Stimulated activated CD8-positive, alpha-beta memory T cell treated with anti-CD3 and anti-CD28 coated beads, Interleukin-15, amount 100 ng/mL, for 1 hour (primary cell): ENCODE measurements at places on chromosomes 2 and 18.

DNA sequence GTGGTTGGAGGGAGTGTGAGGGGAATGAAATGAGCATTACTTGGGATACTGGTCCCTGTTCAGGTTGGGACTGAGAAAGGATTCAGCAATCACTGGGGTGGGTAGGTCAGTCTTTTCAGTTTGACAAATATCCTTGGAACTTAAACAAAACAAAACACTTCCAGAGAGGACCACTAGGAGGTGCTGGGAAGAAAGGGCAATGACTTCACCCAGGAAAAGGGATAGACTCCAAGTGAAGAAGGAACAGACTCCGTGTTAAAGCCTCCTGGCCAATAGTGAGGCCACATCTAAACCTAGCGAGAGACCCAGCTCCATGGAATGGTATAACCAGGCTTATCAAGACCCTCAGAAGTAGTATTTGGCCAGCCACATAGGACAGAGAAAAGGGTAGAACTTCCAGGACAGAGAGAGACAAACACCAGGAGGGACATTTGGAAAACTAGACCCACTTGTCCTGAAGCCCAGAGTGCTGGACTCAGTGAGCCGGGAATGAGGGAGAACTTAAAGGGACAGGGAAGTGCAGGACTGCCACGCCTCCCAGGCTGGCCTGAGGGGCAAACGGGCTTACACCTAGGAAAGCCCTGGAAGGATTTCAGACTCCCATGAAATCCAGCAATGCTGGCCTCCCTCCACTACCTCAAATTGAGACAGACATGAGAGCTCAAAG is 19.6 kb upstream of the KCNG3 start:
- DNase-seq: no peak

DNA sequence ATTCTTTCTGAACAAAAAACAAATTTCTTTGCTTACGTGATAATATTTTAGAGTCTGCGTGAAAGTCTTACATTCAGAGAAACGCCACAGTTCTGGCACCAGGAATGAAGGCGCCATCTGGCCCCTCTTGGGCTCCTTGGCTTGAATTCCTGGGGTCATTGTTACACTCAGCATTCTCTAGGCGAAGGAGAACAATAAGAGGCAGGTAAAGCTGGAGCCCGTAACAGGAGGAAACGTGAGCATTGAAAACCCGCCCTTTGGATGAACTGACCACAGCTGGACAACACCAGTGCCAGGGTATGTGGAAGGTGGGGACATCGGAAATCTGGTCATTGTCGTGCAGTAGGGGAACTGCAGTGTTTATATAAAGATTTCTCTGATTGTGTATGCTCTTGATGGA is 144.8 kb downstream of the RNF152 start:
- DNase-seq: no peak

GRCh38 chr2:88187927-88188326 is 17.8 kb downstream of the THNSL2 start:
- DNase-seq: no peak

- no peak for DNase-seq
Measured at GRCh38 chr2:128781585-128782385, 463.1 kb upstream of the HS6ST1 start.

DNA sequence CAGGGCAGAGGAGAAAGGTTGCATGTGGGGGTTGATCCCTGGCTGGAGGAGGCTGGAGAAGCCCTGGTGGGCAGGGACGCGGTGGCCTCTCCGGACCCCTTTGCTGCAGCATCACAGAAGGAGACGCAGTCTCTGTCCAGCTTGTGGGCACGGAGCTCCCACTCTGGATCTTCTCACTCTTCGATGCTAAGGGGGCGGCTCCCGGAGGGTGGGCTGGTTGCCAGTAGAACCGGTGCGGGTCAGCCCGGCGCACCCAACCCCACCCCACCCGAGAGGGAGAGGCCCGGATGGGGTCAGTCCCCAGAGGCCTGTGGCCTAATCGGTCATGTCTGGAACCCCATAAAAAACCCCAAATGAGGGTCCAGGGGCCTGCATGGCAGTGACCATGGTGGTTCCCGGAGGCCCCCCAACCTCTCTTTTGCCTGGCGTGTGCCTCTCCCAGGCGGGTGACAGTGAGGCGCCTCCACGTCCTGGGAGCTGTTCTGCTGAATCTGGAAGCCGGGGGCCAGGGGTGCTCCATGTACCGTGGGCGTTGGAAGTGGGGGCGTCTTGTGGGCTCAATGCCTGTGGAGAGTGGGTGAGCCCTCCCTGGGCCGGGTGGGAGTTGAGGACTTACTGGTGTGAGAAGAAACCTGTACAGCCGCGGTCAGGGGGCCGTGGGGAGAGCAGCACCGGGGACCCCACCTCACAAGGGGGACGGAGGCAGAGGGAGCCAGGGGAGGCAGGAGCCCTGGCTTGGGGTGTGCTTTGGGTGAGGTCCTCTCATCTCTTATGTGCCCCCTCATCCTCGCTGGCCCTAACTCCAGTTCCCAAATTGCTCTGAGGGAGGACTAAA is 79.6 kb downstream of the RTP5 start:
- DNase-seq: no peak

DNA sequence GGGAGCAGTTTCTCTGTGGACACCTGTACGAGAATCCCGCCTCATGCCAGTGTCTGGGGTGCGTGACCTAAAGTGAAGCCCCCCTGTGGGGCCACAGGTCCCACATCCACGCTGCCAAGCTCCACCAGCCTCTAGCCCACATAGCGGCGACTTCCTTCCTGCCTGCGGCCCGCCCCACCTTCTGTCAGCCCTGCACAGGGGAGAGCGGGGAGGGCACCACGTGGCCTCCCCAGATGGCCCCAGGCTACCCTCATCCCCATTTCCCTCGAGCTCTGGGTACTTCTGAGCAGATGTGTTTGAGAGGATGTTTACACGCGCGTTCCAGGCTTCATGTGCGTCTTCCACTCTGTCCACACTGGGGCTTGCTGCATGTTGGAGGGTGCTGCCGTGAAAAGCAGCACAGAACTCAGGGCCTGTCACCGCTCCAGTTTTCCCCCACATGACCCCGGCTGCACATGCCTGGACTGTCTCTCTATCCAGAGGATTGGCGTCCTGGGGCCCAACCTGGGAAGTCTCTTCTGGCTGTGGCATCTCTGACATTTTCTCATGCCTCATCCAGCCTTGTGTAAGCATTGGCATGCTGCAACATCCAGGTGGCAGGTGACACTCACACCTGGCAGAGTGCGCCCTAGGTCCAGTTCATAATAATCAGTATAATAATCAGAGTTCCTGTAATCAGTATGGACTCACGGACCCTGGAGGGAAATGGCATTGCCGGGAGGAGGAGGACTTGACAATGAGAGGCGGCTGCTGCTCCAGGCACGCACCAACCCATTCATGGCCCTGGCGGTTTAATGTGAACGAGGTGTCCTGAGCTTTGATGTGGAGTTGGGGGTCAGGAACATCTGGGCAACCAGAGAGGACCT is 146.3 kb upstream of the TWIST2 start:
- no peak for DNase-seq

- no peak for DNase-seq
Measured at GRCh38 chr2:217895070-217895635, 107.6 kb downstream of the TNS1 start.

- no peak for DNase-seq
Measured at GRCh38 chr2:36433311-36434217, 78.0 kb downstream of the CRIM1 start.

DNA sequence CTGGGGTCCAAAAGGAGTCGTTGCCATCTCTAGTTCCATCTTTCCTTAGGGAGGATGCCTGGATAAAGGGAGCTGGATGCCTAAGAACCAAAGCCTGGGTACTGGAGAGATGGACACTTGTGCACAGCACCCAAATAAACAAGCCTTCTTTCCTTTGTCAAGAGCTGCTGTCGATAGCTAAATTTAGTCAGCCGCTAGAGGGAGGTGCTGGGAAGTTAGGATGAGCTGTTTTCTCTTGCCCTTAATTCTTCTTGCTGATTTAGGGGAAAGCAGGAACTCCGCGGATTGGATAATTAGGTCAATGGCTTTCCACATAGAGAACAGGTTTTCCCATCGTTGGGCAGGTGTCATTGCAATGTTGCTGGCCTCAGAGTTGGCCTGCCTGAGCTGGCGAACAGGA is 30.9 kb upstream of the SERPINB12 start:
- DNase-seq: no peak

GRCh38 chr18:77647472-77647871 is 397.8 kb downstream of the GALR1 start:
- no peak for DNase-seq

- no peak for DNase-seq
Measured at GRCh38 chr2:223643309-223643708, 41.1 kb upstream of the SCG2 start.

DNA sequence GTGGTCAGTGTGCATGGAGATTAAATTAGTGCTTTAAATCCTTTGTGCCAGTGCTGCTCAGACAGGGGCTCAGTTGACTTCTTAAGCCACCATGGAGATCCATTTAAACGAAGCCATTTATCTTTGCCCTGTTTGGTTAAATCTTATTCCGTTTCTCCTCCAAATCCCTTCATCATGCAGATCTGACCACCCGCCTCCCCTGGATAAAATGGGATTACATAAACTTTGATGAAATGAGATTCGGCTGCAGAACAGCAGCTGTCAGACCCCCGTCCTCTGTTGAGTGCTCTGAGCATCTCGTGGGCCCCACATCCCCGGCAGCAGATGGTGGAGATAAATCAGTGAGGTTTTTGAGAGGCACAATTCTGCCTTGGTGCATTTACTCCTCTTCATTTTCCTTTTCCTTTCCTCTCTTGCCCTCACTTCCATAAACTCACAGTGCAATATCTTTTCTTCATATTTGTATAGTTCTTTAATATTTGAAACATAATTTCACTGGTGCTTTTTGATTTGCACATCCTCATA is 84.4 kb upstream of the TWIST2 start:
- no peak for DNase-seq

GRCh38 chr2:176093898-176094249 is 1.4 kb downstream of the HOXD13 start:
- DNase-seq: no peak

- no peak for DNase-seq
Measured at GRCh38 chr2:75055142-75055819, 96.8 kb downstream of the POLE4 start.

- no peak for DNase-seq
Measured at GRCh38 chr2:187918996-187919821, 365.0 kb upstream of the TFPI start.

GRCh38 chr18:51151568-51152511 is 45.6 kb downstream of the MEX3C start:
- peak; percentile 50 for DNase-seq

DNA sequence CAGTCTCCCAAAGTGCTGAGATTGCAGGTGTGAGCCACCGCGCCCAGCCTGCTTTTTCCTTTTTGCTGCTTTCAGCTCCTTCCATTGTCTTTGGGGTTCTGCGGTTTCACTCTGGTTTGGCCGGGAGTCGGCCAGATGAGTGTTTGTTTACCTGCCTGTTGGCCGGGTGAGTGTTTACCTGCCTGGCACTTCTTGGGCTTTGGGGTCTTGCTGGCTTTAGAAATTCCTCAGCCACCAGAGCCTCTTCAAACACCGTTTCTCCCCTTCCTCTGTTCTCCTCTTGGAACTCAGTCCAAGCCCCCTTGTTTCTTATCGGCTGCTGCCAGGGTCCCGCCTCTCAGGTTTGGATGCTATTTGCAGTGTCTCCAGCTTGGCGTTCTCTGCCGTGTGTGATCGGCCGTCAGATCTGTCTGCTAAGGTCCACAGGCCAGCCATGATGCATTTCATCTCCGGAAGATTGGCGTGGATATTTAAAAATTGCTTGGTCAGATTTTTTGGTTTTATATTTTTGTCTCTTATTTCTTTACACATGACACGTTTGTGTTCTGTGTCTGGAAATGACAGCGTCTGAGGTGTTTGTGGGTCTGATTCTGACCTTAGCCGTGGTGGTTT is 14.2 kb upstream of the GAL3ST2 start:
- no peak for DNase-seq

- no peak for DNase-seq
Measured at GRCh38 chr18:77069931-77070330, 62.7 kb downstream of the MBP start.

- no peak for DNase-seq
Measured at GRCh38 chr2:27737676-27738348, 33.7 kb upstream of the MRPL33 start.

- no peak for DNase-seq
Measured at GRCh38 chr2:56182420-56182819, 1.4 kb upstream of the CCDC85A start.

DNA sequence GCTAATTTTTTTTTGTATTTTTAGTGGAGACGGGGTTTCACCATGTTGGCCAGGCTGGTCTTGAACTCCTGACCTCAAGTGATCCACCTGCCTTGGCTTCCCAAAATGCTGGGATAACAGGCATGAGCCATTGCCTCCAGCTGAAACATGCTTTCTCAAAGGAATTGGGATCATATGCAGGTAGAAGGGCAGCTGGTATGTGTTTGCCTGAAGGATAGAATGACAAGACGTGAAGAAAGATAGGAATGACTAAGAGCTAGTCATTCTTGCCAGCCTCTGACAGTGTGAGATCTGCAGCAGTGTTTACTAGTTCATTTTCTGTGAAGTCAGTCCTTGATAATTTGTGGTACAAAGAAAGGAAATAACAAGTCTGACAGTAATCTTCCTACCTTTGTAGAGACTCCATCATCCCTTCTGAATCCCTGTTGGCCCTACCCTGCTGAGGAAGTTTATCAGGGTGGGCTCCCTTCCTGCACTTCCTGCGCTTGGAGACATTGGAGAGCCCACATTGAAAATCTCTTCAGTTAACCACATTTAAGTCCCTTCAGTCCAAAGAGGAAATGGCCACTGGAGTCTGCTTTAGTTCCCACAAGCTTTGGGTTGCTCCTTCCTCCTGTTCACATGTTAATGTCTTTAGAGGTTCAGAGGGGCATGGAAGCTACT is 14.7 kb downstream of the CFLAR start:
- DNase-seq: no peak
